ENCODE measurements at places on chromosomes 13 and 19.

DNA sequence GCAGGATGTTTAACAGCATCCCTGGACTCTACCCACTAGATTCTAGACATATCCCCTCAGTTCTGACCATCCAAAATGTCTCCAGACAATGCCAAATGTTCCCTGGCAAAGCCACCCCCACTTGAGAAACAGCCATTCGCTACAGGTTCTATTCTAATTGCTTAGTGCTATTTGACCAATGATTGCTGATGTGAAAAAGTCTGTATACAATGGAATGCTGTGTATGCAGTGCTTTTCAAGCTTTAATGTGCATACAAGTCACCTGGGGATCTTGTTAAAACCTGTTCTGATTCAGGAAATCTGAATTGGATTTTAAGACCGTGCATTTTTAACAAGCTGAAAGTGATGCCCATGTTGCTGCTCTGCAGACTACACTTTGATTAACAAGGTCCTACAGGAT, 331.8 kb upstream of the KLF12 start:
- no peak for DNase-seq

GRCh38 chr13:40483601-40484000, 182.8 kb downstream of the FOXO1 start:
- peak; percentile 18 for DNase-seq

DNA sequence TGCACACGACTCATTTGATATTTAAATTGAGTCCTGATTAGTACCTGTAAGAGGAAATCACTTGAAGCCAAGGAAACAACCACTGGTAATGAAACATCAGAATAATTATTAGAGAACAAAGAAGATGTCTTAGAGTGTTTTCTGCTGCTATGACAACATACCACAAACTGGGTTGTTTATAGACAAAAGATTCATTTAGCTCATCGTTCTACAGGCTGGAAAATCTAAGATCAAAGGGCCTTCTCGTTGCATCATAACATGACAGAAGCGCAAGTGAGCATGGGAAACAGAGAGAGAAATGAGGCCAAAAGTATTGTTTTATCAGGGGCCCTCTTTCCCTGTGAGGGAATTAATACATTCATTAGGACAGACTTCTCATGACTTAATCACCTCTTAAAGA, 1024.0 kb upstream of the PCDH9 start:
- DNase-seq: no peak

DNA sequence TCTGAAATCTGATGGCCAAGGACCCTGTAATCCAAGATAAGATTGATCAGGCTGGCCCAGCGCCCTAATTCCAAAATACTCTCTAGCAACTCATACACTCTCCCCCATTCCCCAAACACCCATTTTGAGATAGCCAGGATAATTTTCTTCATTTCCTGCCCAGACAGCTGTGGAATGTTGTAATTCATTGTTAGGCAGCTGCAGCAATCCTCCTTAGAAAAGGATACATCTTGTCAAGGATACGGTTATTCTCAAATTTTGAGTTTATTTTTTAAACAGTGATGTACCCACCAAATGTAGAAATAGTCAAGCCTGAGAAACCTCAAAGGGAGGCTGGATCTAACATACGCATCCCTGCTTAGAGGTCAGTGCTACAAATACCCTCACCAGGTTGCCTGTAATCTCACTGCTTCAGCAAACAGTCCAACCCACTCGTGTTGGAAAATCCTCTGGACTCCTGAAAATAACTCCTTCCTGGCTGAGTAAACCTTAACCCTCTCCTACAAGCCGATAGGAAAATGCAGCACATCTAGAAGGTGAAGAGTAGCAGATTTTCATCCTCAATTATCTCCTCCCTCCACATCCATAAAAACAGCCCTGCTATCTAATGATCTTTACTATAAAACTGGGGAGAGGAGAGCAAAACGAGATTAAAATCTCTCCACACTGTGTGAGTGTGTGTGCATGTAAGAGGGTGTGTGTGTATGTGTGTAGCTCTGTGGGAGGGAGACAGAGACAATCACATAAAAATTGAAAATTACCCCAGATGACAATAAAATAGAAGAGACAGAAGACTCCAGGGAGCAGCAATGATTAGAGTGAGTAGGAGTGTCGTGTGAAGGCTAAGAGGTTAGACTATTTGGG, 683.1 kb downstream of the DIAPH3 start:
- DNase-seq: no peak

GRCh38 chr13:75372923-75373841, 108.8 kb downstream of the TBC1D4 start:
- no peak for DNase-seq
